ENCODE measurements at places on chromosomes 12 and 14.
A peak's percentile ranks its signal among the peaks of the same experiment; 100 is the strongest.

- no peak for DNase-seq
These were observed 598 bp downstream of the KDM2B start for GRCh38 chr12:121579981-121580868.

DNA sequence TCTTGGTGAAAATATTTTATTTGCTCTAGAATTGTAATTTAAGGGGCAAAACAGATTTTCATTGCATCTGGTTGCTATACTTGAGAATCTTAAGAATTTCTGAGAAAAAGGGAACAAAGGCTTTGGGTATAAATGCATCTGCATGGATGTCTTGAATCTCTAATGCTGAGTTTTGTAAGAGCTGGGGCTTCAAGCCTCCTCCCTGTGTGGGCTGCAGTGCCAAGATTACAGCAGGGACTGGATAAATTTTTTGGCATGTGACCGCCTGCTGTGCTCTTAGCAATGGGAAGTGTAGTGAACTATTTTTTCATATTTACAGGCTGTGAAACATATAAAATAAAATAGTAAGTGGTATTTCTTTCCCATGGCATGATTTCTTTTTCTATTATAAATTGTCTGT lies 70.0 kb downstream of the SLC38A6 start:
- DNase-seq = no peak

GRCh38 chr12:105386431-105386830 lies 55.9 kb downstream of the C12orf75 start:
- DNase-seq = no peak

DNA sequence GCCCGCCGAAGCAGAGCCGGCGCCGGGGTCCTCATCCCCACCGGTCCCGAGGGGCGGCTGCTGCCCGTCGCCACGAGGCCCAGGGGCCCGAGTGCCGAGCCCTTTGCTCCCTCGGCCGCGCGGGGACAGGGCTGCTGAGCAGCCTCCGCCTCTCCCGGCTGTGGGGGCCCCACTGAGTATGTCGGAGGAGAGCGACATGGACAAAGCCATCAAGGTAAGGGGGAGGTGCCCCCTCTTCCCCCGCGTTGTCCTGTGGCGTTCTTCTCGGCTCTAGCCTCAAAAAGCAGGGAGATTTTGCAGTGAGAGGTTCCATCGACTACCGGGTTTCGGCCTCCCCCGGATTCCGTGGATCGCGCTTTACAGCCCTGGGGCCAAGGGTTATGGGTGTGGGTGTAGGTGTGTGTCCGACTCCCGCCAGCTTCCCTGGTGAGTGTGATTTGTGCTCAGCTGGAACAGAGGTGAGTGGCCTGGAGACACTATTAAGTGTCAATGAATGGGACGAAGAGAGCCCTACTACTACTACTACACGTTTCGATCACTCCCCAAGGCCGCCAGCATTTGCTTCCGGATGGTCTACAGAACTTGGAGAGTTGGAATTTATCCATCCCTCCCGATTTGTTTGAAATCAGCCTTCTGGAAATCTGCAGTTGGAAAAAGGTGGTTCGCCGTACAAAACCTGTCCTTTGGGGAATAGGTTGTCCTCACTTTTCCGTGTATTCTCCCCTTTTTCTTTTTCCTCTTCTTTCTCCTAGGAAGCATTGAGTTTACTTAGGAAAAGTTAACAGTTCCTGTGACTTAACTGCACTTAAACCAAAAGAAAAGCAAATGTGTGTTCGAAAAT lies 748 bp downstream of the MAPKAPK5 start:
- no peak for DNase-seq

DNA sequence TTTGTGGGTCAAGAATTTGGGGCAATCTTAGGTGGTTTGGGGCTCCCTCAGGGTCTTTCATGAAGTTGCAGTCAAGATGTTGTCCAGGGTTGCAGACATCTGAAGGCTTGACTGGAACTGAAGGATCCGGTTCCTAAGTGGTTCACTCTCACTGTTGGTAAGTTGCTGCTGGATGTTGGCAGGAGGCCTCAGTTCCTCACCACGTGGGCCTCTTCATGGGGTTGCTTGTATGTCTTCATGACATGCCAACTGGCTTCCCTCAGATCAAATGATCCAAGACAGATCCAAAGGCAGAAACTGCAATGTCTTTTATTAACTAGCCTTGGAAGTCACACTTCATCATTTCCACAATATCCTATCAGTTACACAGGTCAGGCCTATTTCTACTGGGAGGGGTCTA lies 49.2 kb downstream of the ARF6 start:
- no peak for DNase-seq

DNA sequence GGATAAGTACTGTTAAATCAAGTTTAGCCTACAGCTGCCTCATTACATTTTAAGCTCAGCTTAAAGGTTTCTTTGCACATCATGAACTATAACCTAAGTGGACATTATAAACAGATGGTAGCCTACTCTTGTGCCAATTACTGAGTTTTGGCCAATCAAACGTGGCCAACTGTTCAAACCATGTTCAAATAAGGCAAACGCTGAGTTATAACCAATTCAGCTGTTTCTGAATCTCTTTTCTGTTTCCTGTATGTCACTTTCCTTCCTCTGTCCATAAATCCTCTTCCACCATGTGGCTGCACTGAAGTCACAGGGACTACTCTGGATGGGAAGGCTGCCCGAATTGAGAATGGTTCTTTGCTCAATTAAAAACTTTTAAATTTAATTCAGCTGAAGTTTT lies 98.4 kb downstream of the BCAT1 start:
- DNase-seq = no peak

GRCh38 chr12:55694651-55695050 lies 13.1 kb downstream of the ITGA7 start:
- DNase-seq = no peak

- peak; percentile 60 for DNase-seq
These were observed at the start of gene CCDC91 for GRCh38 chr12:28190321-28191050. Gene CCDC91, plus strand, starts transcription at chr12:28190456. Its CDS starts 66,760 bp downstream, at chr12:28257216.

GRCh38 chr14:75831455-75831854 lies 150.3 kb downstream of the TGFB3 start:
- no peak for DNase-seq

DNA sequence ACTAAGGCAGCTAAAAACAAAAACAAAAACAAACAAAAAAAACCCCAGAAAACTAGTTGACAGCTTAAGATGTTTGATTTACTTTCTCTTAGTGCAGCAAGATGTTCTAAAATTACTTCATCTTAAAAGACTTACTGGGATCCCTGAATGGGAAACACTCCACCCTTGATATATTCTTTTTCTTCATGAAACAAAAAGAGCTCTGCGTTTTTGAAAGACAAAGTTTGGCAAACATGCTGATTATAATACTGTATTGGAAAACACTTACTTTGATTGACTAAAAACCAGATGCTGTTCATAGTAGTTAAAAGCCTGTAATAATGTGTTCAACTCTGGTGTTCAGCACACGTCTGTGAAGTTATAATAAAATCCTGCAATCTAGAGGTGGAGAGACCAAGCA lies 136.8 kb downstream of the SRGAP1 start:
- no peak for DNase-seq

DNA sequence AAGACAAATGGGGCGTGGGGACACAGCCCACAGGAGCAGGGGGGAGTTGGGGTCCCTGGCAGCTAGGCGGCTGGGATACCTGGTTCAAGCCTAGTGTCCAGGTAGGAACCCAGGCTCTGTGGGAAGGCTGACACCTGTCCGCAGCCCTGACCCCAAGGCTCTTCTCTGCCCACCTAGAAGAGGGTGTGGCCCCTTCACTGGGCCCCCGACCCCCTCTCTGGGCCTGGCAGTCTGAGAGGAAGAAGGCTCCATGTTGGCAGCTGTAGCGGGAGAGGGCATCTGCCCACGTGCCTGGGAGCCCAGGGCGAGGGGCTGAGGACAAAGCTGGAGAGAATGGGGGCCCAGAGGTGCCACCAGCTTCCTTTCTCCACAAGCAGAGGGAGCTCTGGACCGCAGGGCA lies 10.5 kb downstream of the CHGA start:
- DNase-seq = no peak

DNA sequence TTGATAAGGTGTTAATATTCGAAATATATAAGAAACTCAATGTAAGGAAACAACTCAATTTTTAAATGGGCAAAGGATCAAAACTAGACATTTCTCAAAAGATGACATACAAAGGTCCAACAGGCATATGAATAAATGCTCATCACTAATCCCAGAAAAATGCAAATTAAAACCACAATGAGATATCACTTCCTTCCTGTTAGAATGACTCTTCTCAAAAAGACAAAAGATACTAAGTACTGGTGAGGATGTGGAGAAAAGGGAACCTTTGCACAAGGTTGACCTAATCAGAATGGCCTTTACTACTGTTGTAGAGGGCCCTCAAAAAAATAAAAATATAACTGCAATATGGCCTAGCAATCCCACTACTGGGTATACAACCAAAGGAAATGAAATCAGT lies 383.4 kb downstream of the KCNH5 start:
- DNase-seq = no peak

GRCh38 chr12:71642264-71642663 lies 21.4 kb downstream of the ZFC3H1 start:
- DNase-seq = no peak

DNA sequence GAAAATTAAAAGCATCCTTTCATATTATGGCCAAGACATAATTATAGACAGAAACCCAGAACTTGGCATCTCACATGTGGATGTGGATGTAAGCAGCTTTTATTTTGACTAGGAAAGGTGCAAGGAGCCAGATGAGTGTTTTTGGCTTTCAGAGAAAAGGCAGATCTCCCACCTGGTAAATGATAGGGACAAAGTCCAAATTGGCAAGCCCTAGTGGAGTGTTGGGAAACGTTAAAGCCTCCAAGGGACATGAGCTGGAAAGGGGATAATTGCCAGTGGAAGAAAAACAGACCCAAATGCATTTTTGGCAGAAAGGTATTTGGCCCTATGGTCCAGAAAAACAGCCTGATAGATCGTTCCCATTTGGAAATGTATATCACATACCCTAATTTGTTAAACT lies 60.1 kb downstream of the KLHL28 start:
- DNase-seq = no peak

DNA sequence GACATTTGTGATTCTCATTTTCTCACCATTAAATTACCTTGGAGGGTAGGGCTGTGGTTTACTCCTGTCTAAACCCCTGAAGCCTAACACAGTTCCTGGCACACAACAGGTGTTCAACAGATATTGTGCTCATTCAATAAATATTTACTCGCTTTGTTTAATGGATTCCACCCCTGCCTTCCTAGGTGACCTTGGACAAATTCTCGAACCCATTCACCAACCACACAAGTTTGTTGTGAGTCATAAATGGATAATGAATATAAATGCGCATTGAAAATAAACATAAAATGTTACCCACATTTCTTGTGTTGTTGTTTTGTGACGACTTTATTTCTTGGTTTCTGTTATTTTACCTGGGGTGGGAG lies 362 bp upstream of the TSFM start:
- DNase-seq = no peak

DNA sequence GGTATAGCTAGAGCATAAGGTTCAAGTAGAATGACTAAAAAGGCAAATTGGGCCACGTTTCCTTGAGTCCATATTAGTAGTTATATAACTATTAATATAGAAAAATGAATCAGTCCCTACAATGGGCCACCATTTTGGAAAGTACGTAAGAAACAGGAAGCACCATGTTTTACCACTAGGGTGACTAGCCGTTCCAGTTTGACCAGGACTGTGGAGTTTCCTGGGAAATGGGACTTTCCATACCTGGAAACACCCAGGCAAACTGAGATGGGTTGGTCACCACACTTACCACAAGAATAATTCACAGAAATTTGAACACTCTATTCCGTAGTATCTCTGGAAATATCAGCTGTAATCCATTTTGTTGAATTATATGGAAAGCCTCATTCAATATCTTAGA lies 2.1 kb upstream of the MAGOHB start:
- DNase-seq = no peak

DNA sequence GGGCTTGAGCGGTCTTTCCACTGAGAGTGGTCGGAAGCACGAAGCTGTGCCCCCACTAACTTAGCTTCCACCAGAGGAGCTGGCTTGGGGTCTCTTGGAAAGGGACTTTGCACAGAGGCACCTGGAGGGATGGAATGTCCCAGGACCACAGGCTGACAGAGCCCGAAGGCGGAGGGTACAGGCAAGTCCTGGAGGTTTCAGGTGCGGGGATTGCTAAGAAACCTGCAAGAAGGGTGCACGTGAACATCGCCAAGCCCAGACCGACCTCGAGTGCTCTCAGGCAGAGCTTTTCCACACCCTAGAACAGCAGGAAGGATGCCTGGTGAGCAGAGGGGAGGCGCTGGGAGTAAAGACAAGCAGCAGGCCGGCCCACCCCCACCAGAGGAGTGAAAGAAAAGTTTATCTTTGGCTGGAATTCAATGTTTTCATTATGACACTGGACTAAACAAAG lies 61.6 kb downstream of the SERPINA3 start:
- DNase-seq = no peak

Data from epithelial cell of proximal tubule (primary cell).